ENCODE measurements at places on chromosomes 13 and 19.

DNA sequence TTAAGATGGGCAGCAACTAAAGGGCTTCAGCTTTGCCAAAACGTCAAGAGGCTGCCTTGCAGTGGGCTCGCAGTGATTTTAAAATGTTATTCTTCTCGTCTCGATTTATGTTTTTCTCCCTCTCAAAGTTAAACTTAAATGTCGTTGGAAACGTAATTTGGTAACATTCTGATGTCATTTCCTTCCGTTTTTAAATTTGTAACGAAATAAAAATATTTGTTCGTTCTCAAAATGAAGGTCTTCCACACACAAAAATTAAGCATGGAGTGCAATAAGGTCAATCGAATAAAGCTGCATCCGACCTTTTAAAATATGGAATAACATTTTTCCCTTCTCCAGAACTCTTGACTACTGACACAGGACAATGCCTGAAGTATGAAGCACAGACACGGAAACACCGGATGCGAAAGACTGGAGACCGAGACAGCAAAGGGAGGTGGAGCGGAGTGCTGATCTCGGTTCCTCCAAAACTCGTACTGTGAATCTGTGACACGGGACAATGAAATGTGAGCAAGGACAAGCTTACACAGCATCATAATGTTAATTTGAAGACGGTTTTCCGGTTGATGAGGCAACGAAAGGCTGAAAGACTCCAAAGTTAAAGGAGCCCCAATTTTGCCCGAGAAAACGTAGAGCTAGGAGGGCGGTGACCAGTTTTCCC is 850 bp downstream of the MTMR6 start:
- peak; percentile 59 for DNase-seq

DNA sequence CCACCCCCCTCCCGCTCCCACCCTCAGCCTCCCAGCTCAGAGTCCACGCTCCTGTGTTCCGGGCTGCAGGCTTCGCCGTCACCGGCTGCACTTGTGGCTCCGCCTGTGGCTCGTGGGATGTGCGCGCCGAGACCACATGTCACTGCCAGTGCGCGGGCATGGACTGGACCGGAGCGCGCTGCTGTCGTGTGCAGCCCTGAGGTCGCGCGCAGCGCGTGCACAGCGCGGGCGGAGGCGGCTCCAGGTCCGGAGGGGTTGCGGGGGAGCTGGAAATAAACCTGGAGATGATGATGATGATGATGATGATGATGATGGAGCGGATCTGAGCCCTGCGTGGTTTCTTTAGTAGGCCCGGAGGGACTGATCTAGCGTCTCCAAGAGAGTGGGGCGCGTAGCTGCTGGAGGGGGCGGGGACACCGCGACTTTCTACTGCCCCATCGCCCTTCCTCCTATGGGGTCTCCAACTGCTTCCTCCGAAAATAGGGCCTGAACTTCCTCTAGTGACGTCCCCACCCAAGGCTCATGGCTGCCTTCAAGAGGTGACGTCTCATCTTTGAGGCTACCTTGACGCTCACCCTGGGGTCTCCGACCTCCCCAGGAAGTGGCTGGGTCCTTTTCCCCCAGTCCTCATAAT is 1.4 kb downstream of the RETN start:
- no peak for DNase-seq

- no peak for DNase-seq
Observed at GRCh38 chr19:55141696-55142095, 7.3 kb downstream of the TNNT1 start.

GRCh38 chr13:114328034-114328433 is 13.7 kb downstream of the CHAMP1 start:
- DNase-seq = no peak

- DNase-seq = no peak
Observed at GRCh38 chr13:51249770-51250741, 27.9 kb downstream of the FAM124A start.

DNA sequence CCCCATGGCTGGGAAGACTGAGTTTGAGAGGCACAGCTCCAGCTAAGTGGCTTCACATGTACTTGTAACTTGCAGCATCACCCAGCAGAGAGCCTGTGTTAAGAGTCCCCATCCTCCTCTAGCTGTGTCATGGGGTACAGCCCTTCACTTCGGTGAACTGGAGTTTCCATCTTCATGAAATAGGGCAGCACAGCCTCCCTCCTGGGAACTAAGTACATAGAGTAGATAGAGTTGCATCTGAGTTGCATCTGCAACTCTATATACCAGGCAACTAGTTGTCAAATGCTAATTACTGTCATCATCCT is 1.2 kb downstream of the PRDX2 start:
- no peak for DNase-seq

DNA sequence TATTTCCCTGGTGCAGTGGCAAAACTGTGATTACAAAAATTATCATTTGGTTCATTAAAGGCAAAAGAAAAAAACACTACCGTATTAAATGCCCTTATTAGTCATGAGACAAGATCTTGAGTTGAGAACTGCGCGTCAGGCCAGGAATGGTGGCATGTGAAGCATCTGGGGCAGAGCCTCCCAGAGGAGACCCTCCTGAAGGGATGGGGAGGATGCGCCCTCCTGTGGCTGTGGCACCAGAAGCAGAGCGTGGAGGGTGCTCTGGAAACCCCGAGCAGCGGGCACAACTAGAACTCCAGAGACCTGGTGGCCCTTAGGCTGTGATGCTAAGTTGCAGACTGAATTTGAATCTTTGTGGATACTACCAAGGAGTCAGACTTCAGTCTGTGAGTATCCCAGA is 11.5 kb downstream of the CUL4A start:
- peak; percentile 21 for DNase-seq

- DNase-seq = no peak
Observed at GRCh38 chr19:53076984-53077383, 26.2 kb downstream of the ZNF160 start.

GRCh38 chr13:33859691-33860303 is 41.8 kb downstream of the RFC3 start:
- DNase-seq = no peak

DNA sequence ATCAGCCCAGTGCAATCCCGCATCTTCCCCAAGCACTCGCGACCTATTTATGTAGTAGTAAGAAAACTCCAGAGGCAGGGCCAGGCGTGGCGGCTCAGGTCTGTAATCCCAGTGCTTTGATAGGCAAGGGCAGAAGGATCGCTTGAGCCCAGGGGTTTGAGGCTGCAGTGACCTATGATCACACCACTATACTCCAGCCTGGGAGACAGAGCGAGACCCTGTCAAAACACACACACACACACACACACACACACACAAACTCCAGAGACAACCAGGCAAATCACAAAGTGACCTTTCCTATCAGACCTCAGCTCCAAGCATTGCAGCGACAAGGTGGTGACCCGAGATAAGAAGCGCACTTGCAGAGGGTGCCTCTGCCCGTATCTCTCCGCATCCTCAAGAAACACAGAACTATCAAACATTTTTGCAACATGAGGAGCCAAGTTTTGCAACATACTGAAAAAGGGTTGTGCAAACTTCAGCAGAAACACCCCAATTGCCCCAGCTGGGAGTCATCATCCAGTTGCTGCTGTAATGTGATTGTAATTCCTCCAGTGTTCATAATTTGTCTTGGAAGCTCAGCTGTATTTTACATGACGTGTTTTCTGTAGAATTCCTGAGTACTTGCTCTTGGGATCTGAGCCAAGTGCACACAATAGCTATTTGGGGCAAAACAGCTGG is 8.7 kb upstream of the KLF2 start:
- peak; percentile 39 for DNase-seq

- no peak for DNase-seq
Observed at GRCh38 chr13:113647351-113648215, 10.4 kb downstream of the ATP4B start.

- DNase-seq = no peak
Observed at GRCh38 chr19:15776991-15777970, 10.2 kb upstream of the OR10H5 start.
